GM03348 (cell line): ENCODE measurements at places on chromosomes 1 and 21.

GRCh38 chr1:232211149-232211548, 418.8 kb downstream of the SIPA1L2 start:
- no peak for DNase-seq

DNA sequence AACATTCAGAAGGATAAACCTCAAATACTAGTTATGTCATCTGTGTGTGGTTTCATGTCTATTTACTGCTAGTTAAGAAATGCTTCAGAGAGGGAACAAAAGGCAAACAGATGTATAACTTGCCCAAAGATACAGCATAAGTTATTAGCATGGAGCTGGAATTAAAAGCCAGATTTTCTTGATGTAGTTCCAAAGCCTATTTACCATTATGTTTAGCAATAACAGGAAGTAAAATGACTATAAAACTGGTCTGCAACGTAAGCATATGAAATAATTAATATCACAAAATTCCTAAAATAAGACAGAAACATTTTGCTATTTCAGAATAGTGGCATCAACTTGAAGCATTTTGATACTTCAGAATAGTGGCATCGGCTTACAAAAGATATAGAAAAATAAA, 1232.8 kb downstream of the NCAM2 start:
- no peak for DNase-seq

DNA sequence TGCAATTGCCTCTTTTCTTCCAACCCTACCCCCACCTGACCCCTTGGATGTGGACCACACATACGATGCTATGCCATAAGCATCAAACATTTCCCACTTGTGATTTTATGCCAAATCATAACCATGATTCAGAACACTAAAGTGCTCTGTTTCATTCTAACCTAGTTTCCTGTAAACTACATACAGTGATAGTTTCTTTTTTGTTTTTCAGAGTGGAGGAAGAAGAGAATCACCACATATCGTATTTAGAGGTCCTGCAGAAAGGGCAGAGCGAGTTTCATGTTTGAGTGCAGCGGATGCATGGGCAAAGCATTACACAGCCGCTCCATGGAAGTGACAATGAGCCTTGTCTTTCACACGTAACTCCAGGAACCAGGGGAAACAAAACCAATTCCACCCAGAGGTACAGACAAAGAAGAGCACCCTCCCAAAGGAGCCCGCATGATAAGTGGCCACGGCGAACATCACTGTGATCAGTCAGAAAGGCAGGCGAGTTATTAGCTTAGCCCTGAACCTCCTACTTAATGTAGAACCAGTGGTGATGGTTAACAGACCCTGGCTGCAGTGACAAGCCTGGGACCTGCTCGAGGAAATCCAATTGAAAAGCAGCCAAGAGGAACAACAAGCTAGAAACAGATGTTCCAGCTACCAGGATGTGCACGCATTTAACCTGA, 64.0 kb upstream of the ZNF281 start:
- DNase-seq, result peak; percentile 33

DNA sequence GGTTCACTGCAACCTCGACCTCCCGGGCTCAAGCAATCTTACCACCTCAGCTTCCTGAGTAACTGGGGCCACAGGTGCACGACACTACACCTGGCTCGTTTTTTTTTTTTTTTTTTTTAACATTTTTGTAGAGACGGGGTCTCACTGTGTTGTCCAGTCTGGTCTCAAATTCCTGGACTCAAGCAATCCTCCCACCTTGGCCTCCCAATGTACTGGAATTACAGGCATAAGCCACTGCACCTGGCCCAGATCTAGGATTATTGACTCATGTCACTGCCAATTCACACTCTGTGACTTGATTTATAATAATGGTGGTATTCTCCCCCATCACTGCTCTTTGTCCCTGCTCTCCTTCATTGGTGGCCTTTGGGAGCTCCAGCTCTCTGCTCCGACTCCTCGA, 145.1 kb downstream of the PTPRU start:
- DNase-seq, result no peak

- peak; percentile 85 for DNase-seq
Observed at GRCh38 chr1:201279313-201279712, 4.0 kb upstream of the PKP1 start.

- no peak for DNase-seq
Observed at GRCh38 chr1:182406012-182406411, 5.5 kb upstream of the TEDDM1 start.

- no peak for DNase-seq
Observed at GRCh38 chr1:22443332-22443731, 8.3 kb upstream of the ZBTB40 start.

DNA sequence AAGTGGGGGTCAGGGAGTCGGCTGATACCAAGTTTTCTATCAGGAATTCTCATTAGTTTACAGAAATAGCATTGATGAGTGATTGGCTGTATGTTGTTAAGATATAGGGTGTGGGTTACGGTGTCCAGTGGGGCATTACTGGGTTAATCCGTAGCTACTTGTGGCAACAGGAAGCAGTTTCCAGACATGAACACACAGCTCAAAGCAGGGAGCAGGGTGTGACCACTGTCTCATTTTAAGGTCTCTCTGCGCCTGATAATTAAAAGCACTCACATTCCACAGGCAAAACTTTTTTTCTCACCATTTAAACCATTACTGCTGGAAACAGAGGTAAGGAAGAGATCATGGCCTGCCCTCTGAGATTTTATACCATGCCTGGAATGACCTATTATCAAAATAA, 114.9 kb downstream of the SIK1 start:
- DNase-seq, result no peak

DNA sequence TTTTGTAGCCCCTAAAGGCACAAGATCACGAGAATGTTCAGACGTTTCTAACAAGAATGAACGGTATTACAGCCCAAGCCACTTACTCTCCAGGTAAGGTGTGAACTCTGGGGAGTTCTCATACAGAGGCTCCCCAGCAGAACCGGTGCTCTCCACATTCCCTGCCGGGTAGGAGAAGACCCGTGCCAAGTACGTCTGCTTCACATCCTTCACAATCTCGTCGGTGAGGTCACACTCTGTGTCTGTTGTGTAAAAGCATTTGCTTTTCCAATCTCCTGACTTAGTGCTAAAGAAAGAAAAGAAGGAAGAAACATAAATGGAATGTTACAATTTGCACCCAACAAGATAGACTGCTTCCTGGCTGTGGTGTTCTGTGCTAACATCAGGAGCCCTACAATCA, 5.7 kb downstream of the F3 start:
- DNase-seq, result no peak

- DNase-seq, result no peak
Observed at GRCh38 chr1:29981586-29982239, 741.7 kb downstream of the MATN1 start.

DNA sequence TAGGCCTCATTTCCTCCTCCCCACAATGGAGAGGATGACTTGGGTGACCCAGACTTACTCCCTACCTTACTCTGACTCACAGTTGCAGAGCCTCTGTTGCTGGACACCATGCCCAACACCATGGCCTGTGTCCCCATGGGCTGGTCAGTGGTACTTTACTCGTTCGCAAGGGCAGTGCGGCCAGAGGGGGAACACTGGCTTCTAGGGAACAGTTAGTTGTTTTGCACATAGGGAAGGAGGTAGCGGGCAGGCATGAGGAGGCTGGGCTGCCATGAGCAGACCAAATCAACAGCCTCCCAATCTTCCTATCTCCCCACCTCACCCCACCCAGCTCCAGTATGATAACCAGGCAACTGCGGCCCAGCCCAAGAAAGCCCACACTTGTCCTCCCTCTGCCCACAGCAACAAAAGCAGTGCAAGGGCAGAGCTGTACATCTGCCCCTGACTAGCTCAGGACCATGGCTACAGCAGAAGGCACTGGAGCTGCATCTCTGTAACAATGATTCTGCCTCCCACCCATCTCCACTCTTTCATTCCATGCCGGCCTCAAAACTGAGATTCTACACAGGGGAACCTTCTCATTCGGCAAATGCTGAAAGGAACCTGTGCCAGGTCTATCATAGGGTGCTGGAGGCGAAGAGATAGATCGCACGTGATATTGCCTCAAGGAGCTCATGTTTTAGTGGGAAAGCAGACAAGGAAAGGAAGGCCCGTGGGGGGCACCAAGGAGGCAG, 18.6 kb downstream of the TAL1 start:
- no peak for DNase-seq

GRCh38 chr1:55503663-55504305, 288.6 kb upstream of the USP24 start:
- DNase-seq, result no peak

DNA sequence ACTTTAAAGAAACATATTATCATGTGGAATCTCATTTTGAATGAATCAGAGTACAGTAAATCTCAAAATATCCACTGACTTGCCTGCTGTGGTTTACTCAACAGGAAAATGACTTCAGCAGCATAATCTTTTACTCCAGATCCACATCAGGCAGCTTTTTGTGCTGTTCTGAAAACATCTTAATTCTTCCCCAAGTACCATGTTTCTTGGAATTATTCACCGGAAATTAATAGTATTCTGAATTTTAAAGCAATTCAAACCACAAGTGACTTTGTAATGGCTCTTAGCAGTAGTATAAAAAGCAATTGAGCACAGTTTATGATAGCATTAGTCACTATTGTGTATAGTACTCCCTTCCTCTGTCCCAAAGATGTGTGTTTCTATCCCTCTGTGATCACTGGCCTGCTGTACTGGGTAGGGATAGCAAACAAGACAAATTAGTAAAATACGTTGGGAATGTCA, 64.2 kb upstream of the ERRFI1 start:
- peak; percentile 77 for DNase-seq

DNA sequence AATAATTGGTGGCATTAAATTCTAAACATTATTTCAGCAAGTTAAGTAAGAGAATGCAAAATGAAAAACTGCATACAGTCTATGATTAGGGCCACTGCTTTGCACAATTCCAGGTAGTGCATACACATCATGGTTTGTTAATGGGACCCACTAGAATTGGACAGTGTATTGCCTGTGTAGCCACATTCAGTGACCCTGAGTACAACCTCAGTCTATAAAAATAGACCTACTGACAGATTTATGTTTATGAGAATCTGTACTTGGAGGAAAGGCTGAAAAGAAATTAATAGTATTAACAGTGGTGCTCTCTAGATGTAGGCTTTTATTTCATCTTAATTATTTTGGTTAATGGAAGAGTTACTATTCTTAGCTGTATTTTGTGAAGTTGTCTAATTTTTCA, 18.8 kb downstream of the UAP1 start:
- no peak for DNase-seq

DNA sequence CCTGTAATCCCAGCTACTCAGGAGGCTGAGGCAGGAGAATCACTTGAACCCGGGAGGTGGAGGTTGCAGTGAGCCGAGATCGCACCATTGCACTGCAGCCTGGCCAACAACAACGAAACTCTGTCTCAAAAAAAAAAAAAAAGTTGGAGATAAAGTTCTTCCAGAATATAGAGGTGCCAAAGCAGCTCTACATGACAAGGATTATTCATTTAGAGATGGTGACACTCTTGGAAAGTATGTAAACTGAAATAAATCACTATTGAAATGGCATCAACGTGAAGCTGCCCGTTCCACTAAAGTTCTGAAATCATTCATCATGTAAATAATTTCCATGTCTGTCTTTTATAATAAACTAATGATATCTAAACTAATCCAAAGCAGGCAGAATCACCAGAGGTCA, 14.9 kb downstream of the EIF4G3 start:
- DNase-seq, result no peak

GRCh38 chr1:32023351-32023750, 9.7 kb downstream of the KHDRBS1 start:
- no peak for DNase-seq

GRCh38 chr1:71413441-71414175, 332.8 kb upstream of the ZRANB2 start:
- DNase-seq, result peak; percentile 23

DNA sequence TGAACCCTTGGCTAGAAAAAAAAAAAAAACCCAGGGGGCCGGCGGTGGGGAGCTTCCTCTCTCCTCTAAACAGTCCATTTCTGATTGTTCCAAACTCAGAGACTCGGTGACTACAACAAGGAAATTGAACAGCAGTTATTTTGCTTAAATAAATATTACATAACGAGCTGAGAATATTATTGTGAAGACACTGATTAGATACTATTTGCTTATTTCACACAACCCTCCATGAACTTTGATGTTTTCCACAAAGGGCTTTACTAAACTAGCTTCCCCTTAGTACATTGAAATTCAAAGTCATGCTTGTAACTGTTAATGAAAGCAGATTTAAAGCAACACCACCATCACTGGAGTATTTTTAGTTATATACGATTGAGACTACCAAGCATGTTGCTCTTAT, at the start of gene CFHR5:
TSS of gene CFHR5 (plus strand) at position 279 of the 400 bp plus-strand sequence. CDS start at position 388, 109 bp downstream.
- DNase-seq, result no peak

- DNase-seq, result no peak
Observed at GRCh38 chr1:60670302-60670701, 412.1 kb upstream of the NFIA start.

GRCh38 chr1:27418326-27419185, 26.1 kb downstream of the GPR3 start:
- DNase-seq, result peak; percentile 92

DNA sequence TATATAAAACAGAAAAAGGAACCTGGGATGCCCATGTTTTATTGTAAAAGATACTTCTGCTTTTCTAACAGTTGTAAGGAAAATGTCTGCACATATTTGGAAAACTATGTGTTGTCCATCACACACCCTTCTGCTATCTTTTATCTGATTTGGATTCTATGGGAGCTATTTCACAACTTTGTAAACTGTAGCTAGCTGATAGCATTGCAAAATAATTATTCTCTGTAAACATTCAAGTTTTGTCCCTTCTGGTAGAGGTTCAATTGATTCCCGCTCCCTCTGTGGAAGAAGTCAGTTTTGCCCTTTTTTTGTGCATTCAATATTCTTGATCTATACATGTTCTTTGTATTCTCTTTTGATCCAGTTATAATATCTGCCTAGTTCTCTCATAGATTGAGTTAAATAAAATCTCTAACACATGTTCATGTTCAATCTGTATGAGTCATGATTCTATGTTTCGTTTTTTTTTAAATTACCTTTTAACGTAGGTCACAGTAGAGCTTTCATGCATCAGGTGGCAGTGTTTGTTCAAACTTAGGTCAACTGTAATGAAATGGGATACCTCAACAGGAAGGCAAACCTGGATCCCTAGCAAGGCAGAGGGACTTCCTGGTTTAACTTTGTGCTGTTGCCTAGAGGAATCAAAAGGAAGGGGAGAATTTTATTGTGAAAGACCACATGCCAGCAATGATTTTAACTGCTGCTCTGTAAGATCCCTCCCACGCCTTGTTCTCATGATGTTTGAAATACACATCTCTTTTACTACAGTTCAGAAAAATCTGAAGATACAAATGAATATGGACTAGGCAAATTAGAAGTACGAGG, 26.0 kb upstream of the BCL9 start:
- peak; percentile 14 for DNase-seq

DNA sequence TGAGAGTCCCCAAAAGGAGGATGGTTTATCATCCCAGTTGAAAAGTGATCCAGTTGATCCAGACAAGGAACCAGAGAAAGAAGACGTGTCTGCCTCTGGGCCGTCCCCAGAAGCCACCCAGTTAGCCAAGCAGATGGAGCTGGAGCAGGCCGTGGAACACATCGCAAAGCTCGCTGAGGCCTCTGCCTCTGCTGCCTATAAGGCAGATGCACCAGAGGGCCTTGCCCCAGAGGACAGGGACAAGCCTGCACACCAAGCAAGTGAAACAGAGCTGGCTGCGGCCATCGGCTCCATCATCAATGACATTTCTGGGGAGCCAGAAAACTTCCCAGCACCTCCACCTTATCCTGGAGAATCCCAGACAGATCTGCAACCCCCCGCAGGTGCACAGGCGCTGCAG, 43.3 kb downstream of the ZBTB17 start:
- DNase-seq, result no peak

- peak; percentile 92 for DNase-seq
Observed at GRCh38 chr1:47333922-47334764, 553 bp downstream of the CMPK1 start.
